ENCODE measurements at places on chromosomes 6 and 20.

- DNase-seq: no peak
Measured at GRCh38 chr6:87558446-87558845, 31.3 kb downstream of the RARS2 start.

DNA sequence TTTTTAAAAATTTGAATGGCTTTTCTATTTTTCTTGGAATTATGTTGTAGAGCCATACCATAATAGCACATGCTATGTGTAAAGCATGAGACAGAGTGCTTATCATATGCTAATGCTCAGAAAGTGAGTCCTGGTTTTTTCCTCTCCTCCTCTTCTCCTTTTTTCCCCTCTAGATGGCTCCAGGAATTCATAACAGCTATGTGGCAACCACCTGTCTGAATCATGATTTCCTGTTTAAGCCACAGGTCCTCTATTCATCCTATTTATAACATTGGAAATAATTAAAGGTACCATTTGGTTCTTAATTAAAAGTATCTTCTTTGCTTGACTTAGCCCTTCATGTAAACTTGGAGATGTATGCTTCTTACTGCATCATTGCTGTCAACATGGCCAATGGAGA is 260.0 kb upstream of the MAP3K7 start:
- no peak for DNase-seq

- DNase-seq: peak; percentile 83
Measured at GRCh38 chr20:62876902-62877816, 15.5 kb upstream of the TCFL5 start.

DNA sequence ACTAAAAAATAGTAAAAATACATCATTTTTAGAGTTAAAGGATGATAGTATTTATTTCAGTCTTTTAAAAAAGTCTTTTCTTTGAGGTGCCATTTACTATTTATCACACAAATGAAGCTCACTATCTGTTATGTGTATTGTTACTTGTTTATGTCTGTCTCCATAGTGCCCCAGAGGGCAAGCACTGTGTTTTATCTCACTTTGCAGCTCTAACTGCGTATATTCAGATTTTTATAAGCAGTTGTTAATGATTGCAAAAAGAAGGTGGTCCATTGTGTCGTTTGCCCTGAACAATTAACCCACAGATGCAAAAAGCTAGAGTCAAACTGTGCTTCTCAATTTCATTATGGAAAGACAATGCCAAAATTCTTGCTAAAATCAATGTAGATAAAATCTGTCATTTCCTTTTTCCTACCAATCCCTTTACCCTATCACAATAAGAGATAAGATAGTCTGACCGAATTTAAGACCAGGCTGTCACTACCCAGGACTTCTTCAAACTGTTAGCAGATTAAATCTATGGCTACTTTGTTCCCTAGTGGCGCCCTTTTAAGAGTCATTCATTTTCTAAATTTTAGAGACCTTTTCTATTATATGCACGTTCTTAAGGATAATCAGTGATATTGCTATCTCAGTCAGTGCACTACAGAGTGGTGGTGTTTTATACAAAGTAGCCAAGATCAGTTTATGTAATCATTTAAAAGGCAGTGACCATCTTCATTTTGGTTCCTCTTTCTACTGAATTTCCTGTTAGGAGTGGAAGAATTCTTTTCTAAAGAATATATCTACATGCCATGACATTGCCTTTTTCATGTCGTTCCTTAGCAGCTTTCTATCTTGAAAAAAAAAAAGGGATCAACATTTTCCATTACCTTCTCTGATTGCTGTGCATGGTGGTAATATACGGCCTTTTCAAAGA is 133.1 kb upstream of the PRDM1 start:
- no peak for DNase-seq

GRCh38 chr6:25279748-25280343 is 672 bp downstream of the CARMIL1 start:
- peak; percentile 46 for DNase-seq

DNA sequence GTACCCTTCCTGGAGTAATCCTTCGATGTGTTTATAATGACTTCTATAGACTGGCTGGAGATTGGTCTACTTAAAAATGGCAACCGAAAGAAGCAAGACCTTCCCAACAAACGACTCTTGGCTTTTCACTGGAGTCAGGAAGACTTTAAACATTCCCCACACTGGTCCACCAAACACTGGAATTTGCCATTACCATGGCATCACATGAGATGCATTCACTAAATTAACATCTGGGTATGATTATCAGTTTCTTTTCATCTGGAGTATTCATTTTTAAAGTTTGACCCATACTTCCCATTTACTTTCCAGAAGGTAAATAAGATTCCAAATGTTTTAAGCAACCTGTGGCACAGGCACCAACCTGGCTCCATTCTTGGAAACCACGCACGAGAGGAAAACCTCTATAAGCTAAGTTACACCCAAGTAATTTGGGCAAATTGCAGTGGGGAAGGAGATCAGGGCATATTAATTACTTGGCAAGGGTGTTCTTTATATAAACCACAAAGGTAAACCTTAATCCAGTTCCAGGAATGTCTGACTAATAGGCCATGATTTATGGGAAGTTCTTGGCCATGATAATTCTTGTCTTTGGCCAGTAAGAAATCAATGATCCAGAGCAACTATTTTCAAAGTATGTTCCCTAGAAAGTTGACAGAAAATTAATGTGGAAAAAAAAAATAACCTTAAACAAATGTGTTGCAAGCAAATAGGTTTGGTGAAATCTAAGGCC is 190.0 kb upstream of the COL21A1 start:
- DNase-seq: no peak

- no peak for DNase-seq
Measured at GRCh38 chr20:14817101-14817500, 479.7 kb upstream of the FLRT3 start.

GRCh38 chr20:22729180-22729579 is 144.8 kb upstream of the FOXA2 start:
- DNase-seq: no peak

- DNase-seq: peak; percentile 40
Measured at GRCh38 chr20:62066339-62066982, 780 bp upstream of the TAF4 start.

GRCh38 chr6:111027219-111027618 is 45.4 kb downstream of the RPF2 start:
- DNase-seq: no peak

Data from testis (tissue), 5 donors.